ENCODE measurements at places on chromosomes 7 and 10.

GRCh38 chr10:108436096-108436495 lies 1271.6 kb upstream of the SORCS1 start:
- no peak for DNase-seq

DNA sequence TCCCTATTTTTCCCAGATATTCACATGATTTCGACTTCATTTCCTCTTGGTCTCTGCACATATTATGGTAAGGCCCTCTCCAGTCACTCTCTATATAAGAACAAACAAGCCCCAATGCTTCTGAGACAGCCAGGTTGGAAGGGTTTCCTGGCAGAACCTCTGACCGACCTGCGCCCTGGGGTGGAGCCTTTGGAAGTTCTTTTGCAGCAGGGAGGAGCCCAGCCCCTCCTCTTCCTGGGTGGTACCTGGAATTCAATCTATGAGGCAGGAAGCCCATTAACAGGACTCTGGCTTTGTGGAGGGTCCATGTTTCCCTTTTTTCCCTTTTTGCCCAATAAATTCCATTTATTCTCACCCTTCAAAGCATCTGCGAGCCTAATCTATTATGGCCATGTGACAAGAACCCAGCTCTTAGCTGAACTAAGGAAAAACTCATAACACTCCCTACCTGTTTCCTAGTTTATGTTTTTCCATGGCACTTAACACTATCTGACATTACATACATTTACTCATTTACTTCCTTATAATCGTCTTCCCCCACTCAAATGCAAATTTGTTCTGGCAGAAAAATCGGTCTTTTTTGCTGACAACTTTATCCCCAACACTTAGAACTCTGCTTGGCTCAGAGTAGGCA lies 92.5 kb upstream of the FRMD4A start:
- DNase-seq = no peak

GRCh38 chr10:111200505-111201186 lies 123.8 kb downstream of the ADRA2A start:
- no peak for DNase-seq

DNA sequence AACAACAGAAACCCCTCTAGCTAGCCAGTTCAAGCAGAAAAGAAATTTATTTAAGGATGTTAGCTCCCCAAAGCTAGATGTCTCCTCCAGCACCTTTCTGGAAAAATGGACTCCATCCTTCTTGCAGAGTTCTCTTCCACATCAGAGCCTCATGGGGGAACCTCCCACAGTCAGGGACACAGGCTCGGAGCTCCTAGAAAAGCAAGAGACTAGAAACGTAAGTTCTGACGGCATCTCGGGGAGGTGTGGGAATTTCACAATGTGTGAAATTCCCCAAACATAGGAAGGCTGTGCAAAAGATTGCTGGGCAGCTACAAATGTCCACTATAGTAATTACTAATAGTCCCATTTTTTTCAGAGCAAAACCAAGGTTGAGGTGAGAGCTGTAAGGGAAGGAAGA lies 184.8 kb downstream of the EVX1 start:
- DNase-seq = no peak

DNA sequence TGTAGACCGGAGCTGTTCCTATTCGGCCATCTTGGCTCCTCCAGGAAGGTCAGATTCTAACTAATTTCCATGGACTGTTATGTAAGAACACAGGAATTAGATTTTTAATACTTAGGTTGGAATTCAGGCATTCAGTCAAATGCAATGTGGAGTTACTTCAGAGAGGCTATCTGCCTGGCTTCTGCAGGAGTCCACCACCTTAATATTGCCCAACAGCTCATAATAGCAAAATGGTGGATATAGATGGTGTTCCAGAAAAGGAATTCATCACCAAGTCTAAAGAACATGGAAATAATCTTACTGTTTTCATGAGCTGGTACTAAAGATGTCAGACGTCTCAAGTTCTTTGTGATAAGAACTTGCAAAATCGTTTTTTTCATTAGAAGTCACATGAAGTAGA lies 39.5 kb downstream of the CRHR2 start:
- no peak for DNase-seq

- no peak for DNase-seq
These were observed 1.1 kb upstream of the FEZF1 start for GRCh38 chr7:122305475-122306319.

DNA sequence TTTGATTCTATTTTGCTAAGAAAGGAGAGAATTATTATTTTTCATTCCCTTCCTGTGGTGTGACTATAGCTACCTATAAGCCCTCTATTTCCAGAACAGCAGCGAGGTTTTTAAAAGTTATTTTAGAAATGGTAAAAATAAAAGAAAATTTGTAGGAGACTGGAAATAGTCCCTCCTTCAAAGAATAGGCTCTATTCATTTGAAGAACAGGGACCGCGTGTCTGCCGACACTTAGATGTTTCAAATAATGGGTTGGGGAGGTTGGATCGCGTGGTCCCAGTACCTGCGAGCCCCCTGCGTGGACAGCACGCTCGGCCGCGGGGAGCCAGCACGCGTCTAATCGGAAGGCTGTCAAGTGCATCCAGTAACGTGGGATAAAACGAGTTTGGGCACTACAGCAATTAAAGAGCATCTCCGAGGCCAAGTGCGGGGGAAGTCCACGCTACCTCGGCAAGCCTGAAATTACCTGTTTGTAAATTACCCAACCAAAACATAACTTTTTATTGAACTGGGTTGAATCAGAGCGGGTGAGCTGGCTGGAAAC lies 1.0 kb downstream of the CACNA2D1 start:
- no peak for DNase-seq

DNA sequence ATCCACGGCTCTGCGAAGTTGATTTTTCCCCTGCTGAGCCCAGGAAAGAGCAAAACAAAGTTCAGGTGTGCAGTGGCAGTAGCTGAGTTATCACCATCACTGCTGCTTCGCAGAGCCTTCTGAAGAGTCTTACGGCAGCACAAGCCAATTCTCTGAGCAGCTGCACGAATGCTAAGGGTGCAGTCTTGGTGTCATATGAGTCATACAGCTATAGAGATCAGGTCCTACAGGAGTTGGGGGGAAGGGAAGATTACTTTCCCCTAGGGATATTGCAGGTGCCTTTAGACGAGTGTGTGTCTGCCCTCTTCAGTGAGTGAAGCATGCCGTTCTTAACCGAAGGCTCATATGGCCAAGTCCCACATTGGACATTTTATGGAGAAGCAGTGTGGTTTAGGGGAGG lies 227.8 kb downstream of the CELF2 start:
- DNase-seq = no peak

DNA sequence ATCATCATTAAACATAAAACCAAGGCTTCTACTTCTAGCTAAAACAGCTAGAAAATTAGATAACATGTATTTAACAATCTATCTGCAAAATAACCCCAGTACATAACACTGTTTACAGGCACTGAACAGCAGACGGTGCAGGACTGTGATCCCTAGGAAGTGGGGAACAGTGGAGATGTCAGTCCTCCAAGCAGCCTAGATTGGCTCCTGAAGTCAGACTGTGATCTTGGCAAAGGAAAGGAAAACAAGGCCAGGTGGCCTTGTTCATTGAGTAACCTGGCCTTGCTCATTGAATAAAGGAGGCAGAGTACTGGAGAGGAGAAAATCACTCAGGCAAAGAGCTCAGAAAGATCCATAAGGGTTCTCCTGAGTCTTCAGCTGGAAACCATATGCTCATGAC lies 77.7 kb upstream of the DIP2C start:
- DNase-seq = no peak

DNA sequence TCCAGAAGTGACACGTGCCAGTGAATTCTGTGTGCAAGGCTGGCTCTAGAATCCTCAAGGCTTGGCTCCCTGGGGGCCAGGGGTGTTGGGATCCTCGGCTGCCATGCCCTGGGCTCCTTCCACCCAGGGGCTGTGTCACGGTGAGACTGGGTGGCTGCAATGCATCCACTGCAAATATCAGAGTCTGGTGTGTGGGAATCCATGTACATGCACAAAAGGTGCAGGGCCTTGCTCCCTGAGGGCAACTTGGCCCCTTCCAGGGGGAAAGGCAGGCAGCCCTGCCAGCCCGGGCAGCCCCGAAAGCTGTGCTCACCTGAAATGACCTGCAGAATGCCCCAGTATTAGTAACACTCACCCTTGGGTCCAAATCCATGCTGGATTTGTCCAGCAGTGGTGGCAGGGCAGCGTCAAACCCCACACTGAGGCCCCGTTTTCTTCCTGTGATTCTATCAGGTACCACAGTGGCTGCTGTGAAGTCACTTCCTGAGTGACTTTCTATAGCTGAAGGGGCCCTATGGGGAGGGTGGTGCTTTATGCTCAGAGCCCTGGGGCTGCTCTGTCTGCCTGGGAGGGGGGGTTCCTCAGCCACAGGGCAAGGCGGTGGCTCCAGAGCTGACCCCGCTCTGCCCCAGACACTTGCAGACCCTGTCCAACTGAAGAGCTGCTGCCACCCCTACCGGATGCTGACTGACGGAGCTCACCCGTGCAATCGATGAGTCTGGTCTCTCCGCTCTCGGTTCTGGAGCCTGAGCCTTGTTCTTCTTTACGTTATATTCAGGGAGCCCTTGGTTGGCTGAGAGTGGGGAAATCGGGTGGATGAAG lies 317.7 kb downstream of the GLRX3 start:
- no peak for DNase-seq

Measured in ovary (tissue), 10 donors.